ENCODE measurements at places on chromosomes 1 and 21.

- DNase-seq: no peak
Observed at GRCh38 chr1:222820171-222820712, 5.4 kb downstream of the DISP1 start.

- no peak for DNase-seq
Observed at GRCh38 chr1:157124855-157125254, 13.3 kb downstream of the ETV3 start.

DNA sequence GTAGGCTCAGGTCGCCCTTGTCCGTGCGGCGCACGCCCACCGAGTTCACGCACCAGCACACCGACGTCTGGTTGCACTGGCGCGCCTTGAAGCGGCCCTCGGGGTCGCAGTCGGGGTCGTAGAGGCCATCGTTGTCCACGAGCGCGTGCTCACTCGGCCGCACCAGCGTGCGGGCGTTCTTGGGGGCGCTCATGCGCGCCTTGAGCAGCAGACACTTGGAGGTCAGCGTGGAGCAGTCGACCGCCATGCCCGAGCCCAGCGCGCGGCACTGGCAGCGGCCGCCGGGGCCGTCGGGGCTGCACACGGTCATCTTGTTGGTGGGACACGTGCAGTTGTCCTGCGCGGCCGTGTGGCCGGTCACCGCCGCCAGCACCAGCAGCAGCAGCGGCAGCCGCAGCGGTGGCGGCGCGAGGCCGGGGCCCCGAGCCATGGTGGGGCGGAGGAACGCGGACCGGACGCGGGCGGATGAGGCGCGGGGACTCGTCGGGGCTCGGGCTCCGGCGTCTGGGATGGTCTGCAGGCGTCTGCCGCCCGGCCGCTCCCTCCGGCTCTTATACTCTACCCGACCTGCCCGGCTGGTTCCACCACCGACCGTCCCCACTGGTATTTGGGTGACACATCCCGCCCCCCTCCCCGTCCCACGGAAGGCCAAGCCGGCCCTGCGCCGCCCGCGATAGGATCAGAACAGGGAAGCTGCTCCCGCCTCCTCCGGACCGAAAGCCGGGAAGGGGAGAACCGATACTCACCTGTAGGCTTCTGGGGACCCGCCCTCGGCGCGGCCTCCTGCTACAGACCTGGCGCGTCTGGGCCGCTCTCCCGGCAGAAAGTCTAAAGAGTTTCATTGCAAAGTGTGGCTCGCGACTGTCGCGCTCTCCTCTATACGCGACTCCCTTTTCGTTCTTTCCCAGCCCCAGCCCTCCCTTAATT, at the start of gene TACSTD2:
TACSTD2 (minus strand) TSS at position 526 of the 927 bp plus-strand sequence; CDS start at position 430, 96 bp downstream.
- no peak for DNase-seq

DNA sequence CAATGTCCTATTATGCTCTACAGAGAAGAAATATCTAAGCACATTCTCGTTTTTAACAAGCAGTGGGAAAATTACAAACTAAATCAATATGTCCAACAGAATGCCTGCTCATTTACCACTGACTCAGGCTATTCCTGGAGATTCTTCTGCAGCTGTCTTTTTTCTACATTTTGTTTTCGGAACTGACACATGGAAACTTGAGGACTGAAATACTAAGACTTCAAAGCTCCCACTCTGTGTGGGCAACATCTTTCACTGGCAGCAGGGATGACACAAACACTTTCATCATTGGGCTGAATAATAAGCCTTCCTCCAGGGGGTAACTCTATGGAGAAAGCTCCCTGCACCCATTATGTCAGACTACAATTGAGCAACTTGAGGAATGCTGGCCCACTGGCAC, 175.5 kb upstream of the NCAM2 start:
- no peak for DNase-seq

GRCh38 chr21:36211660-36212512, 55.3 kb downstream of the DOP1B start:
- no peak for DNase-seq

GRCh38 chr1:114341299-114341698, 169.7 kb downstream of the TRIM33 start:
- no peak for DNase-seq

DNA sequence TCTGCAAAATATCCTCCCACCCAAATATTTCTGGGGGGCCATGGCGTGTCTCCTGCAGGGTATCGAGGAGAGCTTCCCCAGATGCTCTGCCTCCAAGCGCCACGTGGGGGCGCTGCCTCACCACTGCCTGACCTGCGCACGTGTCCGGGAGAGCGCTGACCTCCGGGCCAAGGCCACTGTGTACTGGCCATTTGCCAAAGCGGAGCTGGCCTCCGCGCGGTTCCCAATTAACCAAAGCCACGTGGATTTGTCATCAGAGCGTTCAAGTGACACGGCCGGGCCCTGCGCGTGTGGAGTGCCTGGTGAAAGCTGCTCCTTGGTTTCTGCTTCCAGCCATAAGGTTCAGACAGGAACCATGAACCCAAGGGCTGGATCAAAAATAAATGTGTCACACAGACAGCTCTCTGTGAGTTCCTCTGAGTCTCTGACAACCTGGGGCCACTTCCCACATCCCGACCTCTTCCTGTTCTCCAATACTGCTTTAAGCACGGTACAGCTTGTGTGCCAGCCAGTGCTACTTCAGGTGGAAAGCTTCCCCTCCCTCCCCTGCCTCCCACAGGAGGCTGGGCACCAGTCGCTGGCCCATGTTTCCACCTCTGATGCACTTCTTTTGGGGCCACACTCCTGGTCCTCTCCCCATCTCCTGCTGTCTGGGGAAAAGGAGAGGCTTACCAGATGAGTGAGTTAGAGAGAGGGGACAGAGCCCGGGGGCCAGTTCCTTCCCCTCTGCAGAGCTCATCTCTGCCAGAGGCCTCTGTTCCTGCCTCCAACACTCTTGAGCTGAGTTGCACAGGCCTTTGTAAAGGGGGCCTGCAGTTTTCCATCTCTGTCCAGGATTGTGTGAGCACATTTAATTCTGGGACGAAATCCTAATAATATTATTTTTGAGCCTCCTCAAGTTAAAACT, 26.1 kb downstream of the ZP4 start:
- DNase-seq: no peak

DNA sequence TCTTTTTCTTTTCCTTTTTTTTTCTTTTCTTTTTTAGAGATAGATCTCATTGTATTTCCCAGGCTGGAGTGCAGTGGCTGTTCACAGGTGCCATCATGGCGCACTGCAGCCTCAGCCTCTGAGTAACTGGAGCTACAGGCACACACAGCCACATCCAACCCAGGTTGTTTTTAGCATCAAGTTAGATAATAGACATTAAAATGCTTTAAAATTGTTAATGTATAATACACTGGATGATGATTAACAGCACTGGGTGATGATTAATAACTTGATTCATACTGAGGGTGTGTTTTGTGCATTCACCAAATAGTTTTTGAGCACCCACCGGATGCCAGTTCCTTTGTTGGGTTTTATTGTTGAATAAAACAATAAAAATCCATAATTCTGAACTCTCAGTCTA, 75.2 kb downstream of the BEND5 start:
- no peak for DNase-seq

DNA sequence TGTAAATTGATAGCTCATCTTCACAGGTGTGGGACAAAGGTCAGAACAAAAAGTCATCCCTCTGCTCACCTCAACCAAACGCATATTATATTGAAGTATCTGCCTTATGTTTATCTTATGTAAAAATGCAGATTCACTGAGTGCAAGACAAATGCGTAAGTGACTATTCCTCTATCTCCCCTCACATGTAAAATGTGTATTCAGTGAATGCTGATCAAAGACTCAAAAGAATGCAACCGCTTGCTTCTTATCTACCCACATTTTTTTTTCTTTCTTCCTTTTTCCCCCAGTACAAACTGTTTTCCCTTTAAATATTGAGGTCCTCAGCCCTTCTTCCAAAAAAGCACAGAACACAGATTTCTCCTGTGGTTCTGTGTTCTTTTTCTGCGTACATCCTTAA, 1882.9 kb downstream of the NCAM2 start:
- no peak for DNase-seq

- DNase-seq: peak; percentile 25
Observed at GRCh38 chr1:16162163-16162822, 6.4 kb upstream of the EPHA2 start.

- no peak for DNase-seq
Observed at GRCh38 chr1:63787875-63788274, 14.1 kb downstream of the ROR1 start.

GRCh38 chr1:70211541-70211940, 6.2 kb upstream of the LRRC40 start:
- no peak for DNase-seq

GRCh38 chr1:208065862-208066261, 154.9 kb upstream of the CD34 start:
- DNase-seq: no peak

- no peak for DNase-seq
Observed at GRCh38 chr1:183024317-183025009, 1.2 kb downstream of the LAMC1 start.

DNA sequence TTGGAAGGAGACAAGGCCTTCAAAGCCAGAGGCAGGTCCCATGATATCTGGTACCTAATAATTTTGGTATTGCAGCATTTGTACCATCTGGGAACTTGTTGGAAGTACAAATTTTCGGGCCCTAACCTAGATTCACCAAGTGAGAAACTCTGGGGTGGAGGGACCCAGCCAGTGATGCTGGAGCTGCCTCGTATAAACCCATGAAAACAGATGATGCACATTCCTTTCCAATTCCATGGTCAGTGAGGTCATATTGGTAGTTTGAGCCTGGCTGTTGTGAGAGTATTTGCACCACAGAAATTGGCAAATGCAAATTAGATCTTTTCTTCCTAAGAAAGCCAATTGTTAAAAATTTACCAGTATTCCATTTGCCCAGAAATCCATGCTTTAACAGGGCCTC, 269.6 kb upstream of the PLXNA2 start:
- DNase-seq: no peak
